ENCODE measurements at places on chromosomes 3 and 15.

GRCh38 chr15:35121611-35122359 lies 36.7 kb upstream of the NANOGP8 start:
- no peaks in the 10 kb centered on the region for H3K4me1 ChIP-seq
- H3K27me3 ChIP-seq = peaks cover 6% of the 10 kb centered on the region
- no peak overlapping the region for H3K4me3 ChIP-seq
- H3K36me3 ChIP-seq = peaks cover 3% of the 10 kb centered on the region
- no peak overlapping the region for H3K27ac ChIP-seq
- no peak for DNase-seq

DNA sequence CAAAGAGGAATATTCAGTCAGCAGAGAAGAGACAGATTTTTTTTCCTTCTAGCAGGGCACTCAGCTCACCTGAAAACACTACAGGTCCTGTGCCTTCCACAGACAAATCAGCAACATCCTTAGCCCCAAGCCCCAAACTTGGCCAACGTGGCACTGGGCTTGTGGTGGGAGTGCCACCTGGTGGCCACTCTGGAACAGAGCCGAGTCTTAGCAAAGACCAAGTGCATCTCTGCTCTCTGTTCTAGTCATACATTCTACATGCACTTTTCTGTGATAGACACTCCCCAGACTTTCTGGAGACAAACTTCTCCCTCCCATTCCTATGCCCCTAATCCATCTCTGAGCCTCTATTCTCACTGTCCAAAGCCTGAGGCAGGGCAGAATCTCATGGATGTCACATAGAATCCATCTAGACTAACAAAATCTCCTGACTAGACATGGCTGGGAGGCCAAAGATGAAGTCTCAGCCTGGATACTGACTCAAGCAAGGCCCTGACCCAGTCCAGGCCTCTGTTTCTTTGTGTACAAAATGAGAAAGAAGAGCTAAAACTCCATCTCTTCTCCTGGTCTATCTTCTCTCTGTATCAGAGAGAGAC lies 5.1 kb upstream of the SEMA7A start:
- no peaks in the 10 kb centered on the region for H3K36me3 ChIP-seq
- no peak overlapping the region for H3K4me3 ChIP-seq
- peak; percentile 68 for DNase-seq
- H3K27ac ChIP-seq = no peak overlapping the region

DNA sequence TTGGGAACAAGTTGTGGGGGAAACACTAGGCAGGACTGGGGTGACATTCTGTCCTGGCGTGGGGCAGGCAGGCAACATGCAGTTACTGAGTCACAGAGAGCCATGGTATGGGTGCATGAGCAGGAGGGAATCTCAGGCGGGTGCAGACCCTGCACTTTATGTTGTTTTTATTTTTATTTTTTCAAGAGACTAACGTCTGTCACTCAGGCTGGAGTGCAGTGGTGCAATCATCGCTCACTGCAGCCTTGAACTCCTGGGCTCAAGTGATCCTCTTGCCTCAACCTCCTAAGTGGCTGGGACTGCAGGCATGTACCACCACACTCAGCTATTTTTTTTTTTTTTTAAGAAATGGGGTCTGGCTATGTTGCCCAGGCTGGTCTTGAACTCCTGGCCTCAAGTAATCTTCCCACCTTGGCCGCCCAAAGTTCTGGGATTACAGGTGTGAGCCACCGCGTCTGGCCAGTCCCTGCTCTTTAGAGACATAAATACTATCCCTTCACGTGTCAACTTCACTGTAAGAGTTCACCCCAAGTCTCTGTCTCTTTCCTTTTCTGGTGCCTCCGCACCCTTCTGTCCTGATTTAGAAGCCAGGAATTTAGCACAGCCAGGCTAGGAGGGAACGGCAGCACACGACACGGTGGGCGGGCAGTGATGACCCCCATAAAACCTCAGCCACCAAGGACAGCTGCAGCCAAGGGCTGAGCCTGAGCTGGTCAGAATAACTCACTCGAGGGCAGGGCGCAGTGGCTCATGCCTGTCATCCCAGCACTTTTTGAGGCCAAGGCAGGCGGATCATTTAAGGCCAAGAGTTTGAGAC lies 72.8 kb upstream of the IQSEC1 start:
- peaks cover 5% of the 10 kb centered on the region for H3K4me1 ChIP-seq
- H3K36me3 ChIP-seq = no peaks in the 10 kb centered on the region
- no peak overlapping the region for H3K27ac ChIP-seq
- no peak overlapping the region for H3K4me3 ChIP-seq

- H3K36me3 ChIP-seq = no peaks in the 10 kb centered on the region
- H3K4me3 ChIP-seq = no peak overlapping the region
- no peaks in the 10 kb centered on the region for H3K27me3 ChIP-seq
- H3K27ac ChIP-seq = no peak overlapping the region
These were observed 974.4 kb upstream of the ALCAM start for GRCh38 chr3:104392327-104392726.

GRCh38 chr3:18609187-18609586 lies 184.0 kb upstream of the SATB1 start:
- no peak overlapping the region for H3K4me3 ChIP-seq
- peaks cover 12% of the 10 kb centered on the region for H3K36me3 ChIP-seq
- DNase-seq = no peak
- H3K27me3 ChIP-seq = no peaks in the 10 kb centered on the region
- no peak overlapping the region for H3K27ac ChIP-seq

DNA sequence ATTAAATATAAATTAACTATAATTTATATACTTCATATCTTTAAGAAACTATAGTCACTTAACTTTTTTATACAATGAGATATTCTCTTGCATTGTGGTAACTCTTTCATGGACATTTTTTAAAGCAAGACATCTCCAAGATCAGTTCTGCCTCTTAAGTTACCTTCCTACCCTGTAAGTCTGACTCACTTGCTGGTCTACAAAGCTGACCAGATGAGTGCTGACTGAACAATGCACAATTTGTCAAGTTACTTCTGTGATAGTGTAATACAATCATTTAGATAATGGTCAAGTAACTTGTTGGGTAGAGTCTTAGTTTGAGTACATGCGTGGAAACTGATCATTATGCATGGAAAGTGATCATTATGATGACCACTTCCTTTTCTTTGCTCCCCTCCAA lies 145.9 kb downstream of the MEIS2 start:
- no peaks in the 10 kb centered on the region for H3K36me3 ChIP-seq
- no peaks in the 10 kb centered on the region for H3K4me1 ChIP-seq
- no peak overlapping the region for H3K27ac ChIP-seq
- no peak overlapping the region for H3K4me3 ChIP-seq
- no peaks in the 10 kb centered on the region for H3K27me3 ChIP-seq

- H3K36me3 ChIP-seq = no peaks in the 10 kb centered on the region
- no peak overlapping the region for H3K4me3 ChIP-seq
- H3K4me1 ChIP-seq = no peaks in the 10 kb centered on the region
- no peak for DNase-seq
- peaks cover 1% of the 10 kb centered on the region for H3K27me3 ChIP-seq
- no peak overlapping the region for H3K27ac ChIP-seq
These were observed 75.6 kb upstream of the SNTN start for GRCh38 chr3:63576846-63577245.

DNA sequence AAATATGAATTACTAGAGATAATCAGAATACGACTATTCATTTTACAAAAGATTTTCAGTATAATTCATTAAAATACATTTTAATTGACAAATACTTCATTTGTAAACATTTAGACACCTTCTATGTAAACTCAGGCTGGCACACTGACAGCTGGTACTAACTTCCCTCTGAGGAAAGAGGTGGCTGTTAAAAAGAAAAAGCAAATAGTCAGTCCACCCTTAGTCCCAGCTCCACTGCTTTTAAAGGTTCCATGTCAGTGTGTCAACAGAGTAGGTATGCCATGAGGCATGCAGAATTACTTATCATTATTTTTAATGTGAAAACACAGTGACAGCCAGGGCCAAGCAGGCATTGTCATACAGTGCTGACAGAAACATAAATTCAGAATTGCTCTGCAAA lies 16.1 kb downstream of the TM6SF1 start:
- H3K36me3 ChIP-seq = peaks cover 6% of the 10 kb centered on the region
- no peak overlapping the region for H3K27ac ChIP-seq
- no peak overlapping the region for H3K4me3 ChIP-seq
- DNase-seq = no peak
- H3K4me1 ChIP-seq = no peaks in the 10 kb centered on the region

DNA sequence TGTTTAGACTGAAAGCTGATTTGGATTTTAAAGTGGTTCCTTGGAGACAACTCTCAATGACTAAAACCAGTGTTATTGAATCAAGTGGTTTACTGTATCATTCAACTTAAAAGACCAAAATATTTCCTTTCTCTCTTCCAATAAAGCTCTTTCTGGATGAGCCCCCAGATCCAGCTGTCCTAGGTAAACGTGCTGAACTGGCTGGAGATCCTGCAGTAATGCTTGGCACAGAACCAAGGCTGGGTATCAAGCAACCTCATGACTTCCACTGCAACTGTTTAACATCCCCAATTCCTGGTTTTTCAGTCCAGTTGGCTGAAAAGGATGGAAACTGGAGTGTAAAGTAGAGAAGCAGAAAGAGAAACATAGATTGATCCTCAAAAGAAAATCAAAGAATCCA lies 28.9 kb downstream of the SEC22C start:
- no peak for DNase-seq
- no peaks in the 10 kb centered on the region for H3K27me3 ChIP-seq
- H3K27ac ChIP-seq = no peak overlapping the region
- H3K4me1 ChIP-seq = peaks cover 15% of the 10 kb centered on the region

DNA sequence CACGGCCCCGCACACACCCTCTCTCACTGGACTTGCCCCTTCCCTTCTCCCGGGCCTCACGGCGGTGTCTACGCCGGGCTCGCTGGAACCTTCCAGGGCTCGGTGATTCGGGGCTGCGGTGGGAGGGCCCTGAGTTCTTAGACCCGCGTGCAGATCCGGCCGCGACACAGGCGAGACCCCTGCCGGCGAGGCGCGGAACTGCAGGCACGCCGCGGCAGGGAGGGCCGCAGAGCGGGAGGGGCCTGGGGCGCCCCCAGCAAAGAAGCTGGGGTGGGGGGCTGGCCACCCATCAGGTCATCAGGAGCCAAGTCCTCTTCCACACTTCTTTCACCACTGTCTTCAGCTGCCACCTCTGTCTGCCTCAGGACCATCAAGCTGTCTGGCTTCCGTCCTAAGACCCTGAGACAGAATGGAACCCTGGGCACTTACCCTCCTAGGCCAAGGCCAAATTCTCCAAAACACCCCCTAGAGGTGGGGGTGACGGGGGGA lies 164.5 kb downstream of the XXYLT1 start:
- peaks cover 8% of the 10 kb centered on the region for H3K4me1 ChIP-seq
- H3K36me3 ChIP-seq = no peaks in the 10 kb centered on the region
- no peak overlapping the region for H3K4me3 ChIP-seq
- DNase-seq = peak; percentile 74
- H3K27ac ChIP-seq = no peak overlapping the region

GRCh38 chr3:122497425-122497824 lies 17.3 kb downstream of the KPNA1 start:
- peaks cover 13% of the 10 kb centered on the region for H3K36me3 ChIP-seq
- peaks cover 48% of the 10 kb centered on the region for H3K4me1 ChIP-seq
- H3K27me3 ChIP-seq = no peaks in the 10 kb centered on the region

DNA sequence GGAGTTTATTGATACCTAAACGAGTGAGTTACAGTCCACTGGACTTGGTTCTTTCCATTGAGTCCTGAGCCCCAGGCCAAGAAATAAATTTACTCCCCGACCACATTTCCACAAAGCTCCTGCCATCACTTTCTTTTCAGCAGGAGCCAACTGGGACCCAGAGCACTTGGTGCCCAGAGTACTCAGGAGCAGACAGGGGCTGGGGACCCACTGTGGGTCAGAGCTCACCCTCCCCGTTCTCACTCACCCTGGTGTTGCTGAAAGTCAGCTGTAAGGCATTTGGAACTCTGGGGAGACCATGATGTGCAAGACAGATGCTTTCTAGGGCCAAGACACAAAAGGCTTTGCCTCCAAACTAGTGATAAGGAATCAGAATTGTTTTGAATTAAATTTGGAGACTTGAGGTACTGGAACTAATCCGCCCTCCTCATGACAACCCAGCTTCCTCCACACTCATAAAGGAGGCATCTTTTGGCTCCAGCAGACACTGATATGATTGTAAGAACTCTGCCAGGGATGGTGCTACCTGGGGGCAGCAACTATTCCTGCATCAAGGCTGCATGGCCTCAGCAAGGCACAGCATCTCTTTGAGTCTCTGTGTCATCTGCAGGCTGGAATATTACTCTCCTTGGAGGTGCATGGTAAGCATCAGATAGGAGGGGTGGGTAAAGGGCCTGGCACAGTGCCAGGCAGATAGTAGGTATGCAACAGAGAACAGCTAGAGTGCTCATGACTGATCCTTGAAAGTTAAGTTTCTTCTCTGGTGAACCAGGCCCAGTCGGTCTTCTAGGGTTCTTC lies 7.3 kb upstream of the CAMK1 start:
- H3K27ac ChIP-seq = peak overlapping the region; percentile 85
- no peak for DNase-seq
- H3K36me3 ChIP-seq = no peaks in the 10 kb centered on the region
- H3K27me3 ChIP-seq = peaks cover 6% of the 10 kb centered on the region

- no peak overlapping the region for H3K4me3 ChIP-seq
- no peaks in the 10 kb centered on the region for H3K27me3 ChIP-seq
- DNase-seq = no peak
- H3K4me1 ChIP-seq = no peaks in the 10 kb centered on the region
- no peaks in the 10 kb centered on the region for H3K36me3 ChIP-seq
These were observed 619.0 kb downstream of the MECOM start for GRCh38 chr3:169044331-169045113.

DNA sequence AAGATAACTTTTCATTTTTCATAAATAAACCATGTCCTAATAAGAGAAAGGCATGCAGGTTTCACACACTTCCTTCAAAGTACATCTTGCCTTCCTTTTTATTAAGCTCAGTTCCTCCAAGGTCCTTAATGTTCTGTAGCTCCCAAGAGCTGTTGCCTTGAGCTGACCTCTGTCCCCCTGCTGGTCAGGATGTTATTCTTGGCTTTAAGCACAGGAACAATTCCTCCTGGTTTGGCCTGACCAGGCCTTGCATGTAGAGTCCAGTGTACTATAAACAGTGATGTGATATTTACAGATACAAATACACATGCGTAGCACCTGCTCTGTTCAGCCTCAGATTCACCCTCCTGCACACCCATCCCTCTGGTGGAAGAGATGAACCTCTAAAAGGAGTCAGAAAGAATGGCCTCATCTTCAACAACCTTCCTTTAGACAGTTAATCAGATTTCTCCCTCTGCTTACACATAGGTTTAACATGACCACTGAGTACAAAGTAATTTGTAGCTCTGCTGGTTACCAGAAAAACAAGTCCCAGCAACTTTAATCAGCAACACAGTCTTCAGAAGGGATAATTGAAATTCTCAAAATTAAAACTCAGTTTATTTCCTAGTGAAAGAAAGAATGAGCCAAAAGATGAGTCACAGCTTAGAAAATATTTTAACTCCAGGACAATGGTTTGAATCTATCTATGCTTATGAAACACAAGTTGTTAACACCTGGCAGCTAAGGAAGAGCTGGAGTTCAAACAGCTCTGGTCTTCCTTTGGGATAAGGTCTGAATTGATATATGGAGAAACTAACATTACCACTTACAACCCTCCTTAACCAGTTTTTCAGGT lies 46.5 kb downstream of the PTPN9 start:
- H3K36me3 ChIP-seq = no peaks in the 10 kb centered on the region
- H3K27ac ChIP-seq = peak overlapping the region; percentile 74
- peaks cover 16% of the 10 kb centered on the region for H3K4me1 ChIP-seq

GRCh38 chr15:41839781-41840491 lies 1.3 kb downstream of the PLA2G4B start:
- H3K27me3 ChIP-seq = no peaks in the 10 kb centered on the region
- H3K4me3 ChIP-seq = no peak overlapping the region
- peaks cover 3% of the 10 kb centered on the region for H3K36me3 ChIP-seq
